Chondrocyte (in vitro differentiated cells): ENCODE measurements at places on chromosomes 5 and 9.

- DNase-seq: no peak
These were observed 386.1 kb upstream of the MPDZ start for GRCh38 chr9:13665418-13666066.

DNA sequence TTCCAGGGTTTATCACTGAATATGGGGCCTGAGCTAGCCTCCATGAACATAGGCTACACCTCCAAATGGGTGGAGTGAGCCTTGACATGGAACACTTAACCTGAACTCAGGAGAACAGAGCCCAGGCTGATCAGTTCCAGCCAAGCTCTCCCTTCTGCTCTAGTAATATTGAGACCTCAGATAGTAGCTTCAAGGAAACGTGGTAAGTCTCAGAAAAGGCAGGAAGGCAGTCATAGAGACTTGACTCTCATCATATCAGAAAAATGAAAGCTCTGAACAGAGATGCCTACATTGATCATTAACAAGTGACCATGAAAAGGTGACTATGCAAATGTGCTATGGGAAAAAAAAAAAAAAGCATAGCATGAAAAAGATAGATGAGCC lies 40.5 kb upstream of the MYO10 start:
- DNase-seq: no peak

DNA sequence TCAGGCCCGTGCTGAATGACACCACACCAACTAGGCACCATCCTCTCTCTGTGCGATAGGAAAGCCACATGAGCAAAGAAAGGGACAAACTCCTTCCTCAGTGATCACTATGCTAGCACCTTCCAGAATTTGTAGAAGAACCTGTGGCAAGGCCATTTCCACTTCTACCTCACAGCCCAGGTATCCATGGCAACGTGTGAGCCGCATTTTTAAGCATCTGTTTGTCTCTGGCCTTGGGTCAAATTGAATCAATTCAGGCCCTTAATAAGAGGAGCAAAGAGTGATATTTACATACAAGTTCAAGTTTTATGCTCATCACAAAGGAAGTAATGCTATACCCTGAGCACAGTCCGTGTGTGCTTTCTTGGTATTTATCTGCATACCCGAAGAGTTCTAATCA lies 179.3 kb downstream of the SLC12A2 start:
- no peak for DNase-seq

- no peak for DNase-seq
These were observed 87.0 kb upstream of the MTAP start for GRCh38 chr9:21715408-21715807.

- no peak for DNase-seq
These were observed 207.3 kb downstream of the ARHGAP26 start for GRCh38 chr5:142977363-142978051.

- DNase-seq: no peak
These were observed 124.3 kb upstream of the SLC25A48 start for GRCh38 chr5:135710045-135710675.

DNA sequence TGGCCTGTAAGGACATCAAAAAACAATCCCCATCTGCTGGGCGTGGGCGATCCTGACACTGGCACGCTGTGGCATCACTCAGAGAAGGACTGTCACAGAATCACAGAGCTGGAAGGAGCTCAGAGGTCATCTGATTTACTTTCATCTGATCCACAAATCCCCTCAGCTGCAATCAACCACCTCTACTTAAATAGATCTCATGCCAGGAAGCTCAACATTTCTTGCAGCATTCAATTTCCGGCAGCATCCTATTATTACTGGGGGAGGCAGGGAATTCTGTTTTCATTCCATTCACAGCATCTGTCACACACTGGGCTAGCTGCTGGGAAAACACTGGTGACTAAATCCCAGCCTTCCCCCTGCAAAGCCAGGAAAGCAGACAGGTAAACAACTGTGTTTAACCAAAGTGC lies 38.3 kb downstream of the RETREG1 start:
- DNase-seq: no peak
